ENCODE measurements at places on chromosomes 1 and 21. TPM values are rescaled to one million over a fixed set of nuclear protein-coding genes. Genes with fewer than 3 reads are reported as not detected.

GRCh38 chr1:36514501-36514900, 31.8 kb upstream of the CSF3R start:
- DNase-seq, result no peak
- no peaks in the 10 kb centered on the region for H3K4me1 ChIP-seq
- H3K27ac ChIP-seq, result no peak overlapping the region
- H3K36me3 ChIP-seq, result no peaks in the 10 kb centered on the region

GRCh38 chr21:46117586-46118315, 19.8 kb downstream of the COL6A2 start:
- no peak overlapping the region for H3K4me3 ChIP-seq
- DNase-seq, result no peak
- no peaks in the 10 kb centered on the region for H3K4me1 ChIP-seq

DNA sequence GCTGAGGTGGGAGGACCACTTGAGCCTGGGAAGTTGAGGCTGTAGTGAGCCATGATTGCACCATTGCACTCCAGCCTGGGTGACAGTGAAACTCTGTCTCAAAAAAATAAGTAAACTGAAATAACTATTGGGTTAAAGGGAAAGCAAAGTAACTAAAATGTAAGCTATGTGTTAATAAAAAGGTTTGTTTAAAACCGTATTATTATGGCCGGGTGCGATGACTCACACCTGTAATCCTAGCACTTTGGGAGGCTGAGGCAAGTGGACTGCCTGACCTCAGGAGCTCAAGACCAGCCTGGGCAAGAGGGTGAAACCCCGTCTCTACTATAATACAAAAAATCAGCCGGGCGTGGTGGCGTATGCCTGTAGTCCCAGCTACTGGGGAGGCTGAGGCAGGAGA, 27.0 kb downstream of the NVL start:
- no peak for DNase-seq
- no peak overlapping the region for H3K4me3 ChIP-seq
- peaks cover 80% of the 10 kb centered on the region for H3K36me3 ChIP-seq
- H3K4me1 ChIP-seq, result no peaks in the 10 kb centered on the region
- no peaks in the 10 kb centered on the region for H3K27me3 ChIP-seq

DNA sequence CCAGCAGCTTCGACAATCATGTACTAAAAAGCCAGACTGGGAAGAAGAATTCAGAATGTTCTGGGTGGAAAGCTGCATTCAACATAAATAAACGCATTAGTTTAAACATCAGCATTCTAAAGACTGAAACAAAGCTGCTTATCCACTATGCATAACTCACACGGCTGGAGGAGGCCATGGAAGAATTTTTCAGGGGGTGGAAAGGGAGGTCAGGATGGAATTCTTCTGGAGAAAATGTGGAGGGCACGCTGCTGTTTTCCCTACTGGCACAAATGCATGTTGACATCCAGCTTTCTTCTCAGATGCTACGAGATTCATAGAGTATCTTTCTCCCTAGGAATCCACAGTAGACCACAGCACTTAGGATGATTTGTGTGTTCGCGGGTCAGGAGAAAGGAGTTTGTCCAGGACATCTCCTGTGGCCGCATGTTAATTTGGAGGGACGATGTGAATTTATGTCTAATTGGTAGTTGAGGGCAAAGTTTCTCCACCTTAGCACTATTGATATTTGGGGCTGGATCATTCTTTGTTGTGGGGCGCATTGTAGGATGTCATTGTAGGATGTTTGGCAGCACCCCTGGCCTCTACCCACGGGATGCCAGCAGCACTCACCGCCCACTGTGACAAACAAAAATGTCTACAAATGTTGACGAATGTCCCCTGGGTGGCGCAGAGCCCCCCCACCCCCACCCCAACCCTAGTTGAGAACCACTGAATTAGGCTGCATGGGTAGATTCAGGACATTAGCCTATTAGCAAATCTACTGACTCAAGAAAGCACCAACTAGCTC, 86.5 kb upstream of the KAZN start:
- no peak for DNase-seq
- no peaks in the 10 kb centered on the region for H3K36me3 ChIP-seq
- H3K4me3 ChIP-seq, result no peak overlapping the region
- H3K27me3 ChIP-seq, result no peaks in the 10 kb centered on the region

DNA sequence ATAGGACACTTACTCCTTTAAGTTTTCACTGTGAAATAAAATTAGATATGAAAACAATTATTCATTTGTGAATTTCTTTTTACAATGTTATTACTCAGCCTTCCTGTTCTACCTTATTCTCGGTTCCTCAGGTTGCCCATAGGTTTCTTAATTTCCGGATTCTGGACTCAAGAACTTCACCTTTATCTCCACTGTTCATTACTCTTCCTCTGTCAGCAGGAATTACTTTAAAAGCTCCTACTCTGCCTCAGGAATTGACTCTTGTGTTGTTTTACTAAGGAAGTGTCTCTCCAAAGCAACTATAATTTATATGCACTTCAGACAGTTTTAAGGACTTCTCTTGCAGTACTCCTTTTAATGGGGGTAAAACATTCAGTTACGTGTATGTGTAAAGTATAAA, 123.8 kb downstream of the OSBPL9 start:
- H3K27ac ChIP-seq, result no peak overlapping the region
- no peaks in the 10 kb centered on the region for H3K36me3 ChIP-seq
- H3K4me1 ChIP-seq, result no peaks in the 10 kb centered on the region
- DNase-seq, result no peak

GRCh38 chr1:203645996-203646395, 19.4 kb downstream of the ATP2B4 start:
- peaks cover 27% of the 10 kb centered on the region for H3K4me1 ChIP-seq
- H3K4me3 ChIP-seq, result no peak overlapping the region
- no peak overlapping the region for H3K27ac ChIP-seq
- peaks cover 3% of the 10 kb centered on the region for H3K36me3 ChIP-seq
- DNase-seq, result no peak

- no peaks in the 10 kb centered on the region for H3K36me3 ChIP-seq
- H3K4me1 ChIP-seq, result peaks cover 33% of the 10 kb centered on the region
- H3K4me3 ChIP-seq, result no peak overlapping the region
- H3K27me3 ChIP-seq, result peaks cover 24% of the 10 kb centered on the region
Observed at GRCh38 chr1:201535046-201535918, 3.6 kb upstream of the NAV1 start.

Gene WNT3A
- total RNA-seq, result not detected

Gene OR10J1
- not detected for total RNA-seq

Gene ADGRB2
- 6.0 TPM for total RNA-seq

Gene EXO1
- 19.6 TPM for total RNA-seq

Data from thymus (tissue), 14 donors.